ENCODE measurements at places on chromosomes 11 and 22.

- no peak for DNase-seq
Observed at GRCh38 chr22:45918459-45919370, 58.2 kb downstream of the WNT7B start.

DNA sequence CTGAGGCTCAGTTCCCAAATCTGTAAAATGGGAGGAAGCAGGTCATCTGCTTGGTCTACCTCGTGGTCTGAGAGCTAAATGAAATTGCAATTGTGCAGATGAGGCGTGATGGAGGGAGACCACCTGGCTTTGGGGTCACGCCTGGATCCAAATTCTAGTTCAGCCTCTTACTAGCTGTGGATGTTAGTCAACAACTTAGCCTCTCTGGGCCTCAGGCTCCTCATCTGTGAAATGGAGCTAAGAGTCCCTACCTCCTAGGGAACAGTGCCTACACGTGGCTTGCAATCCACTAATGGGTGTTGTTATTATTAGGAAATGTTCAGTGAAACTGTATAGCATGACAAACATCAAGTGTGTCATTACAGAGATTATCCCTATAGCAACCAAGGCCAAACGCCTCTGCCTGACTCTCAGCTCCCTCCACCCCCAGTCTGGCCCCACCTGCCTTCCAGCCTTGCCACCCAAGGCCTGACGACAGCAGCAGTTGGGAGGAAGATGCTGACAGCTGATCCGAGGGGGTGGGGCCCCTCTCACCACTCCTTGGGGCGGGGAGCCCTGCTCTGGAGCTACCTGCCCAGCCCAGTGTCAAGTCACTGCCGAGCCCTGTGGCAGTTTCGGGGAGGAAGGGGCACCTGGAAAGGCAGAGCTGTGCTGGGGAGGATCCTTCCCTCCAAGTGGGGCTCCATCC is 1.7 kb upstream of the RHOD start:
- no peak for DNase-seq

DNA sequence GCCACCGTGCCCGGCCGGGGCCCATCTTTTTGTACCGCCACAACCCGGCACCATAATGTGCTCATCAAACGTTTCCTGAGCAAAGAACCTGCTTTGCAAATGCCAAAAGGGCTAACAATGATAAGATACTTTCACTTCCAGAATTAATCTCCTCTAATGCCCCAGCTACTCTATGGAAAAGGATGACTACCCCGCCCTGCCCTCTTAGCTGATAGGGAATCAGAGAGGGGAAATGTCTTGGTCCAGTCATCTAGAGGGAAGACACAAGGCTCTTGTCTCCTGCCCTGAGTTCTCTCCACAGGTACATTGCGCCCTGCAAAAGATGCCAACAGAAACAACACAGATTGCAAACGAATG is 586 bp downstream of the TTLL1 start:
- no peak for DNase-seq

DNA sequence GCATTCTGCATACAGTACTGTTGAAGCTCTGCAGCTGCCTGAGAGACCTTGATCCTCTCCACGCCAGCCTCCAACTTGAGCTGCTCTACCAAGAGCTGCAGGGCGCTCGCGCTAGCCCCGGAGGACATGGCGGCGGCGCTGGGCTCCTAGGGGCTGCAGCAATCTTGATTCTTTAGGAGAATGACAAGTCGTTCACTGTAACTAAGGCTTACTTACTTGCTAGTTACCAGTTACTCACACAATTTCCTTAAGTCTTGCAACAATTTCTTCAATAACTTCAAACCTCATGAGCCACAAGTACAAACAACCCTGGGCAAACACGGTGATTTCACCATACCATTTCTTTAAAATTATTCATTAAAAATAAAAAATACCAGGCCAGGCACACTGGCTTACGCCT is 21.9 kb downstream of the SBF2 start:
- no peak for DNase-seq

DNA sequence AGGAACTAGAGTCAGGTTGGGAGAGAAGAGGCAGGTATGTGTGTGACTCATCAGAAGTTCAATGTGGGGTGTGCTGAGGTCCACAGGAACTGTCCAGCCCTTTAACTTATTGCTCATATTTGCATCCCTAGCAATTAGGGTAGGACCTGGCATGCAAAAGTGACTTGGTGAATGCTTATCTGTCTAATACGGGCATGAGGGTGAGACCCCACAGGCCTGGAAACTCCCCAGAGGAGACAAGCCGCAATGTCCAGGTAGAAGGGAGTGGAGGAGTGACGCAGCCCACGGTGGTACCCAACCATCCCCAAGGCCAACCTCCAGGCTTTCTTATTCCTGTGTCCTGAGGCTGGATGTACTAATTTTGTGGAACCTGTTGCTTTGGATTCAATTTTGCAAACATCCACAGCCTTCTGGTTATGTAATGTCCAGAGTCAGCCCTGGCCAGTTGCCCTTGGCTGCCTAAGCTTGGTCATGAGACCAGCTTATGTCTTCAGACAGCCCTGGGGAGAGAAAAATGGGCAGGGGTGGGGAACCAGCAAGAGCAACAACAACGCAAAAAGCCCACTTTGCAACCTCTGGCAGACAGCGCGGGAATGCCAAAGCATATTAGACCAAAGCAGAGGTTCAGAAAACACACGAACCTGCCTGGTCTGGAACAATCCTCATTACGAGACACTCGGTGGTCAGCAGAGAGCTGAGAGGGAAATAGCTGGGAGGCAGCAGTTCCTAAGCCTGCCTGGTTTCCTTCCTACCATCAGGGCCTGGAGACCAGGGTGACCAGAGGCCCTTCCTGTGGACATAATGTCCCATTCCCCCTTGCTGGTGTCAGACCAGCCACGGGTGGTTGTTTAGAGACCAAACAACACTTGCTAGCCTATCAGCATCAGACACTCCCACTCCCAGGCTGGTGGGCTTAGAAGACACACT is 49.3 kb downstream of the TIMP3 start:
- DNase-seq, result no peak

DNA sequence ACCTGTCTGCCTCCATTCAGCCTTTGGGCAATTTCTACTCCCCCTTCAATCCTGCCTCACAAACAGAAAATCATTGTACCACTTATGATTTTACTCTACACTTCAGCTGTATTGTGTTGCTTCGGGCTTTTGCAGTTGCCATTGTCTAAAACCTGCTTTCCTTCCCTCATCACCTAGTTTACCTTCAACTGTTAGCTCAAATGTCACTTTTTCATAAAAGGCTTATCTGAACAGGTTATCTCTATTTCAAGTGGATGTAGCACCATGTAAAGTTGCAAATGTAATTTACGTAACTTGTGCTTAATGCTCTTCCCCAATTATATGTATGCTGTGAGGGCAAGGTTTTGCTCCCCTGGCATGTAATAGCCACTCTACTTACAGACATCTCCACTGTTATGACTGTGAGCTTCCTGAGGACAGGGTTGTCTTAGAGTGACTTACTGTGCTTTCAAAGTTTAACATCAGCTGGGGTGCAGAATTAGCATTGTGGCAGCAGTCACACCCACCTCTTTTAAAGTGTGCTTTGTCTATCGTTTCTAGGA is 5.4 kb downstream of the RPS25 start:
- DNase-seq, result no peak

GRCh38 chr11:109153836-109154235 is 268.2 kb upstream of the C11orf87 start:
- no peak for DNase-seq

GRCh38 chr11:129969920-129970319 is 32.7 kb downstream of the PRDM10 start:
- DNase-seq, result no peak

- DNase-seq, result peak; percentile 92
Observed at GRCh38 chr22:19478901-19479354, at the start of gene UFD1. Gene UFD1 (minus strand): TSS chr22:19479193. CDS start chr22:19479085, 108 bp downstream.

DNA sequence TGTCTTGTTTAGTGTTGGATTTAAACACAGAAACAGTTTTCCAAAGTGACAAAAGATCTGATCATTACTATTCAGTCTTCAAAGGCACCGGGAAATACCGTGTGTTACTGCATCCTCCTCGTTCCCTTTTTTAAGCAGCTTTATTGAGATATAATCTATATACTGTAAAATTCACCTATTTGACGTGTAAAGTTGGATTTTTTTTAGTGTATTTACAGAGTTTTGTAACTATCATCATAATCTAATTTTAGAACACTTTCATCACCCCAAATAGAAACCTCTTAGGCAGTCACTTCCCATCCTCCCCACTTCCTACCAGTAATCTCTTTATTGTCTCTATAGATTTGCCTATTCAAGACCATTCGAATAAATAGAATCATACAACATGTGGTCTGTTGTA is 1.4 kb downstream of the ANO5 start:
- DNase-seq, result no peak

DNA sequence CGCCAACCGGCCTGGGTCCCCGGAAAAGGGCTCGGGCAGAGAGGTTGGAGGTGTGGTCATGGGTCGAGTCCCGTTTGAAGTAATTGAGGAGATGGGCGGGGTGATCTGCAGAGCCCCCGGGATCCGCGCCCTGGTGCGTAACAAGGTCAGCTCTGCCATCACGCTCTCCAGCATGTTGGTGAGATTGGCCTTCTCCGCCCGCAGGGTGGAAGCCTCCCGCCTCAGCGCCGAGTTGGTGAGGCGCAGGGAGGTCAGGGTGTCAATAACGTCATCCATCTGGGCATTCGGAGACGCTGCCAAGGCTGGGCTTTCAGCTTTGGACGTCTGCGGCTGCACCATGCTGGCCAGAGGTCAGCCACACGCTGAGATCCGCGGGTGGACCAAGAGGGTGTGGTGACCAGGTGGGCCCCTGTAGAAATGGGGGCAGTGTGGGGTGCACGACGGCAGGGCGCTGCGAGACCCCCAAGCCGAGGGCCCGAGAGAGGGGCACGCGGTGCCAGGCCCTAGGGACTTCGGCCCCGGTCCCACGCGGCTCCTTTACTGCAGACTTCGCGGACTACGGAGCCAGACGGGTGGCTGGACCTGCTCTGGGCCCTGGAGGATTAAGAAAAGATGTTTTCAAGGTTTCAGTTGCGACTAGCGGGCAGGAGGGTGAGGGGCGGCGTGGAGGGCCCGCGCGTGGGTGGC is 672 bp downstream of the RTL6 start:
- peak; percentile 60 for DNase-seq

GRCh38 chr11:121281698-121282097 is 10.9 kb upstream of the SC5D start:
- no peak for DNase-seq

DNA sequence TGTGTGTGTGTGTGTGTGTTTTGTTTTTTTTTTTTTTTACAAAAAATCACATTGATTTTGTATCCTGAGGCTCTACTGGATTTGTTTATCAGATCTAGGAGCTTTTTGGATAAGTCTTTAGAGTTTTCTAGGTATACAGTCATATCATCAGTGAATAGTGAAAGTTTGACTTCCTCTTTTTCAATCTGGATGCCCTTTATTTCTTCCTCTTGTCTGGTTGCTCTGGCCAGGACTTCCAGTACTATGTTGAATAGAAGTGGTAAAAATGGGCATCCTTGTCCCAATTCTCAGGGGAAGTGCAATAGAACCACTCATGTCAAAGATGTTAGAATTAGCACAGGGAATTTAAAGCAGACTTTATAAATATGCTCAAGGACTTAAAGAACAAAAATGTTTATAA is 32.6 kb upstream of the PRDM11 start:
- DNase-seq, result no peak

GRCh38 chr11:34343153-34343552 is 14.7 kb downstream of the ABTB2 start:
- no peak for DNase-seq

GRCh38 chr11:83523676-83524075 is 237.5 kb upstream of the CCDC90B start:
- no peak for DNase-seq

- no peak for DNase-seq
Observed at GRCh38 chr11:37995886-37996285, 1397.8 kb upstream of the RAG2 start.

DNA sequence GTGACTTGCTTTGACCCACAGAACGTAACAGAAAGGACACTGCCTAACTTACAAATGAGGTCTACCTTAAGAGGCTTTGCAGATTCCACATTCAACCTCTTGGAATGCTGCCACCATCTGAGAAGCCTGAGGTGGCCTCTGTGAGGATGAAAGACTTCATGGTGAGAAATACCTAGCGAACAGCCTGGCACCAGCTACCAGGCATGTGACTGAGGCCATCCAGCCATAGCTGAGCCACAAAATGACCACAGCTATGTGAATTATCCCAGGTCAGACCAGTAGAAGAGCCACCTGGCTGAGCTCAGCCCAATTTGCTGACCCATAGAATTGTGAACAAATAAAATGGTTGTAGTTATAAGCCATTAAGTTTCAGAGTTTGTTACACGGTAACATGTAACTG is 37.5 kb downstream of the PPARA start:
- no peak for DNase-seq

- no peak for DNase-seq
Observed at GRCh38 chr11:103359216-103359615, 250.0 kb downstream of the DYNC2H1 start.

- DNase-seq, result no peak
Observed at GRCh38 chr22:30455075-30455840, 16.6 kb downstream of the SEC14L3 start.
